Jurkat, Clone E6-1 (cell line): ENCODE measurements at places on chromosomes 16 and 17.

DNA sequence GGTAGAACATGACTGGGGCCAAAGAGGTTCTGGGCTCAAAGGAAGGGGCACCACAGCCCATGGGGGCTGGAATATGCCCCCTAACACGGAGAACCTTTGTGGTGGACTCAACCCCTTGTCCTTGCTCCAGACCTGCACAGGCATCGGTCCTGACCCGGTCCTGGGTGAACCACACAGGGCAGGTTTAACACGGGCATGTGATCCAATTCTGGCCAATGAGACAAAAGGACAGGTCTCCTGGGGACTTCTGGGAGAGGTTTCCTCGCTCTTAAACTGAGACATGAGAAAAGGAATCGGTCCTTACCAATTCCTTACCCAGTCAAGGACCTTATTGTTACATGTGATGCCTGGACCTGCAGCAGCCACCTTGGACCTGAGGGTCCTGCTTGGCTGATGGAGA, 3.7 kb downstream of the DOC2B start:
- DNase-seq, result no peak

GRCh38 chr16:11651796-11652195, 16.5 kb upstream of the SNN start:
- no peak for DNase-seq

DNA sequence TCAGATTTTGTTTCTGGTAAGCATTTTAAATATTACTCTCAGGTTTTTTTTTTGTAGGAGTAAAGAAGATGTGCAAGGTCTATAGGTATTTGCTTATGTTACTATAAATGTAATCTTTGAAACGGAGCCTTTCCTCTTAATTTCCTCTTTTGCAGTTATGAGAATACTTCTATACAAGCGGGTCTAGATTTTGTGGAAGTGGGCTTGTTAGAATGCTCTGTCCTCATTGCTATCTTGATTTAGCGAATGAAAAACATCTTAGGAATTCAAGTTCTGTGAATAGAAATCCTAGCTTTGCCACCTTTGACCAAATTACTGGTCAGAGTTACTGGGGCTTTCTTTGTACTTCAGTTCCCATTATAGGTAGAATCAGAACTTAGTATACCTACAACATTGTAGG, 80.3 kb downstream of the EFCAB13 start:
- DNase-seq, result no peak

GRCh38 chr17:82356845-82357355, 2.1 kb upstream of the TEX19 start:
- no peak for DNase-seq

- DNase-seq, result no peak
These were observed 25.3 kb downstream of the CTRB2 start for GRCh38 chr16:75181630-75182029.

GRCh38 chr17:40663252-40663651, 1.7 kb downstream of the KRT222 start:
- DNase-seq, result no peak

DNA sequence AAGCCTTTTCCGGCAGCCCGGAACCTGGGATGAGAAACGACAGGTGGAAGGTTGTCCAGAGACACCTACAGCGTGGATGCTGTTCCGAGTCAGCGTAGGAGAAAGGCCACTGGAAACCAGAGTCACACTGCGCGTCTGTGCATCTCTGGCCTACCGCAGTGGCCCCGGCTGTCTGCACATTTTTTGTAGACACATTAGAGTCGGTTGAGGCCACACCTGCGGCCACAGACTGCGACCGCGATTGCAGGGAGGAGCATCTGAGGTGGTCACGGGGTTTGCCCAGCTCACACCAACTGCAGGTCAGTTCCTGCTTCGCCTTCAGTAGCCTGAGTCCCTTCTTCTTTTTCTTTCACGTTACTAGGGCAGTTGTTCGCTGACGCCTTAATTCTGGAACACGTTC, 52.4 kb downstream of the WDR45B start:
- no peak for DNase-seq

DNA sequence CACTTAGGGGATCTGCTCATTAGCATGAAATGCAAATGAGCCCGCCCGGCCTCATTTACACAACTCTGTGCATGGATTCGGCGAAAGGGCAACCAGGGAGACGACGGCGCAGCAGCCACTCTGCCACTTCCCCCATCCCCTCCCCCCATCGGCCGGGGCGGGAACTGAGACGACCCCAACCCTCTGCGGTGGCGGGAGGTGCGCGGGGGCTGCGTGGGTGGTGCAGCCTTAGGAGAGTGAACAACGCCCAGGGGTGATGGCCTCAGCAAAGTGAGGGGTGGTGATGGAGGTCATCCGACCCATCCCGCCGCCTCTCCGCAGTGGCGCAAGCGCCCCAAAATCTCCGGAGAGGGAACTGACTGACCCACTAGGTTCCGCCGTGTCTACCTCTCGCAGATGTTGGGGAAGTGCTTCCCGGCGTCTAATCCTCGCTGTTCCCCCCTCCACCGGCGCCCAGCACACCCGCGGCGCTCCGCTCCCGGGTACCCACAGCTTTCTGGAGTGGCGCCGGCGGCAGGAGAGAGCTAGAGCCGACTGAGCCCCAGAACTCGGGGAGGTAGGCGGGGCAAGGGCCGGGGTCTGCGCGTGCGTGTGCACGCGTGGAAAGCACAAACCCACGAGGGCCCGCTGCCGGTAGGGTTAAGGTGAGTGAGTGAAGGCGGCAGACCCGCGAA, 1.4 kb upstream of the CACNA1G start:
- DNase-seq, result no peak

DNA sequence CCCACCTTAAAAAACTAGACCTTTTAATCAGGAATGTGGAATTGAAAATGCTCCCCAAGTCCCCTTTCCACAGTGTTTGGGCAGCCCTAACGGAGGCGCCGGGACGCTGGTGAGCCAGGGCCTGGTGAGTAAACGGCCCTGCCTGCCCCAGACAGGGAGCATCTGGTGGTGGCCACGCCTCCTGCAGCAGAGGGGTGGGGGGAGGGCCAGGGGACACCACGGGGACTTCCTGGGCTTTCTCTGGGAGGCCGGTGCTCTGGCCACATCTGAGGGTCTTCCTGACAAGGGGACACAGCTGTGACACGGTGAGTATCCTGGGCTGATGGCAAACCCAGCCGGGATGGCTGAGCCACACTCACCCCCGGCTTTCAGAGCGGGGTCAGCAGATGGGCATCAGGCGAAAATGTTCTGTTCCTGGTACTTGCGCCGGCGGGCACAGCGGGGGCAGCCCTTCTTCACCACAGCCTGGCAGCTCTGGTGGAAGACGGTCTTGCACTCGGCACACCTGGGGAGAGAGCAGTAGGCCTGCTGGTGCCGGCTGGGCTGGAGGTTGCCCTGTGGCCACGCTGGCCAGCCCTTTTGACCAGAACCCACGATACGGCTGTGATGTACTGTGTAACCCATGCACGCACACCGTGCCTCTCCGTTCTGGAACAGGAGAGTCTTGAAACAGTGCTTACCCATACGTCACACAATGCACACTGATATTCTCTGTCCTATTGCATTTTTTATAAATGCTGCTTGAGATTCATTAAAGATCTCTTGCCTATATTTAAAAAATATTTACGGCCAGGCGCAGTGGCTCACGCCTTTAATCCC, 5.0 kb upstream of the ARHGAP27 start:
- DNase-seq, result no peak

DNA sequence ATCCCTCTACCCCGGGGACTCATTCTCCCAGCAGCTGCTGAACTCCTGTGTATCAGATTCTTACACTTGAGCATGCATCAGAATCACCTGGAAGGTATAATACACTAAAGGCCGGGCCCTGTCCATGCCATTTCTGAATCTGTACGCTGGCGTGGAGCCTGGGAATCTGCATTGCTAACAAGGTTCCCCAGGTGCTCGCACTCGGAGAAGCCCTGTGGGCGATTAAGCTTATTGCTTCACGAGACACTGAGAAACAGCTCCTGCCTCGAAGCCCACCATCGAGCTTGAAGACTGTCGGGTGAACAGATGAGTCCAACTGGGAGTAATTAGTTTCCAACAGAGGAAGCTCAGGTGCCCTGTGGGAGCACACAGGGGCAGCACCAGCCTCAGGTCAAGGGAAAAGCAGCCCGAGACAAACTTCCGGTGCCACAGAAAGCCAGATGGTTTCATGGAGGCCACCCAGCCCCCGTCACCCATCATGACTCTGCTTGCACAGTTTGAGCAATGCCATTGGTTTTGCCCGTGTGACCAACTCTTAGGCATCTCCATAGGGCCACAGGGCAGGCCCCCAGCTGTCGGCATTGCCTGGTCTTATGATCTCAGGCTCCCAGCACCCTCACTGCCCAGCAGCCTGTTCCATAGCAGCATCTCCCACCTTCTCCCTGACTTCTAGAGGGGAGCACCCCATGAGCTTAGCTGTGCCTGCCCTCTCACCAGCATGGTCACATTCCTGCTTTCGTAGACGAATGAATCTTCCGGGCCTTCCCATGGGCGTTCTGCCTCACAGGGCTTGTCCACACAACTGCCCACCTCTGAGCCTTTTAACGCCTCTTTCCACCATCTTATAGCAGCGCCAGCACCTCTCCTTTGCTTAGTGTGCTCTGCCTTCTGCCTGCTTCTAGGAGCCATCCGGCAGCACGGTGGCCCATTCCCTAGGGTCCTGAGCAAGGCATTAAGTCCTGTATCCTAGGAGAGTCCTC, 10.9 kb downstream of the CTRB2 start:
- no peak for DNase-seq

- DNase-seq, result no peak
These were observed 4.6 kb downstream of the INPP5K start for GRCh38 chr17:1511756-1512321.

GRCh38 chr16:56309008-56309407, 116.3 kb downstream of the AMFR start:
- no peak for DNase-seq

GRCh38 chr17:33459078-33459940, 166.2 kb upstream of the ASIC2 start:
- no peak for DNase-seq

DNA sequence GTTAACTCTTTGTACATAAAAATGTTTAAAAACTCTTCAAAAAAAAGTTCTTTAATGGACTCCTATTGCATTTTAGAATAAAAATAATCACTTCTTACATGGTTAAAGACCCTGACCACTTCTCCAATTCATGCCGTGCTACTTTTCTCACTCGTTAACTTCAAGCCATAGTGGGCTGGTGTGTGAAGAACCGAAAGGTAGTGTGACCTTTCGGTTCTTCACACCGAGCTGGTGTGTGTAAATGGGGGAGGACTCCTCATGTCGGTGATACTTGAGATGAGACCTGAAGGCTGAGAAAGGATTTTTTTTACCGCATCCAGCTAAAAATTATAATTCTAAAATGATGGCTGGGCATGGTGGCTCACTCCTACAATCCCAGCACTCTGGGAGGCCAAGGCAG, 22.1 kb downstream of the RFFL start:
- no peak for DNase-seq

- no peak for DNase-seq
These were observed 14.9 kb downstream of the SPATA32 start for GRCh38 chr17:45246861-45247428.

- no peak for DNase-seq
These were observed 4.9 kb downstream of the SLC38A10 start for GRCh38 chr17:81290230-81290629.

GRCh38 chr16:89093602-89094251, at the start of gene ACSF3:
ACSF3 (plus strand) TSS chr16:89093852; CDS start chr16:89100682, 6,830 bp downstream.
- DNase-seq, result no peak

DNA sequence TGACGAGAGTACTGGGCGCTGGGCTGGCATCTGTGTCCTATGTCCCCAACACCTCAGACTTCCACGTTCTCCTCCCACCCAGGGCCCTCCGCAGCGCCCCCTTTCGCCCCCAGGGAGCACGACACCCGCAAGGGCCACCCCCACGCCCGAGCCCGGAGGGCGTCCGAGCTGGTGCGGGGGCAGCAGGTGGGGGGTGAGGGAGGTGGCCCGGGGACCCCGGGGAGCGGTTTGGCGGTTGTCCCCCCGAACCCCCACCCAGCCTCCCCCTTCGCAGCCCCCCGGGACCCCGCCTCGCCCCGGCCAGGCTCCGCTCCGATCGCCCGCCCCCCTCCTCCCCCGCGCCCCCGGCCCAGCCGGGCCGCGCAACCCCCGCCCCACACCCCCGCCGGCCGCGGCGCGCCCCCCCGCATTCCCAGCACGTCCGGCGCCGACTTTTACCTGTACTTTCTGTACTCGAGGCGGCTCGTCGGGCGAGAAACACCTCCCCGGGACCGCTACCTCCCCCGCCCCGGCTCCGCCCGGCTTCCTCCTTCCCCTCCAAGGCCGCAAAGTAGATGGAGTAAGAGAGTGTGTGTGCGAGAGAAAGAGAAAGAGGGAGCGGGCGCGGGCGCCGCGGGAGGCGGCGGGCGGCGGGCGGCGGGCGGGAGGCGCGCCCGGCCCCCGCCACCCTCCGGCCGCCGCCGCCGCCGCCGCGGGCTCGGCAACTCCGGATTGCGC, 901 bp downstream of the CDYL2 start:
- no peak for DNase-seq

DNA sequence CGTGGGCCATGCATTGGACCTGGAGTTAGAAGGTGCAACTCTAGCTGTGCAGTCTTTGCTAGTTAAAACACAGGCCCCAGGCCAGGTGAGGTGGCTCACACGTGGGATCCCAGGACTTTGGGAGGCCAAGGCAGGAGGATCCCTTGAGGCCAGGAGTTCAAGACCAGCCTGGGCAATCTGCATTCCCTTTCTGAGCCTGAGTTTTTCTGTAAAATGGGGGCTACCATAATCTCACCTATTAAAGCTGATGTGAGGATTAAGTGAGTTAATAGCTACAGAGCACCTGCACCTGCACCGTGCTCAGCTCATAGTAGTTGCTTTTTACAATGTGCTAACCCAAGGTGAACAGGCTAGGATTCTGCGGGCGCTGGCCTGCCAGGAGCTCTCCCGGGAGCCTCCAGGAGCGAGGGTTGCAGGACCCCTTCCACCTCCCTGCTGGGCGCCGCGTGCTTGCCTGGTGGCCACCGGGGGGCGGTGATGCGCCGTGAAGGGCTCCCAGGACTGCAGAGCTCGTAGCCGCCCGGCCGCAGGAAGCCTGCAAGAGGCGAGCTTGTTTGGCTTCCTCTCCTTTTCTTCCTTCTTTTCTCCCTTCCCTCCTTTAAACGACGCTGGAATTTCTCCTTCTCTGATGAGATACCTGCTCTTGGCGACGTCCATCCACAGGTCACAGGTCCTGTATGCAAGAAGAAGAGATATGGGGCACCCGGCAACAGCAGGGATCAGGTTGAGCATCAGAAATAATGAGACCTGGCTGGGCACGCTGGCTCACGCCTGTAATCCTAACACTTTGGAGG, 51.3 kb downstream of the ZFP90 start:
- no peak for DNase-seq

- DNase-seq, result no peak
These were observed 603.7 kb downstream of the MAF start for GRCh38 chr16:78996790-78997189.

GRCh38 chr17:10657879-10658278, 770 bp upstream of the MYH3 start:
- no peak for DNase-seq

GRCh38 chr17:43118679-43119615, 6.2 kb downstream of the BRCA1 start:
- no peak for DNase-seq

DNA sequence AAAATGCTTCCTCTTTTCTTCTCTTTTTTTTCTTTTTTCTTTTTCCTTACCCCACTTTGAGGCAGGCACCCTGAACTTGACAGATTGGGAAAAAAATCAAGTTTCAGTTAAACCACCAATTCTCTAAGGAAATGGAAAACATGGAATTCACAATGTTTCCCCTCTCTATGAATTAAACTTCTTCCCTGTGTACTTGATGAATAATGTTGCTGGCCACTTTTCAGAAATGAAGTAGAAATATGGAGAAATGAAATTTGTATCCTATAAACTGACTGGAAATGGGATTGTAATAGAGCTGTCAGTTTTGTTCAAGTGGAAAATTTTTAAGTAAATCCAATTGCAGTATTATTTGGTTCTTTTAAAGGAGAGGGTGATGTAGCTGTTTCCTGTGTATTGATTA, 129.8 kb downstream of the CLEC16A start:
- no peak for DNase-seq
